ENCODE measurements at places on chromosomes 5 and 9.

GRCh38 chr9:21679432-21679831 is 123.0 kb upstream of the MTAP start:
- no peak for DNase-seq

- DNase-seq, result no peak
These were observed 27.3 kb downstream of the ANP32B start for GRCh38 chr9:98010445-98010844.

DNA sequence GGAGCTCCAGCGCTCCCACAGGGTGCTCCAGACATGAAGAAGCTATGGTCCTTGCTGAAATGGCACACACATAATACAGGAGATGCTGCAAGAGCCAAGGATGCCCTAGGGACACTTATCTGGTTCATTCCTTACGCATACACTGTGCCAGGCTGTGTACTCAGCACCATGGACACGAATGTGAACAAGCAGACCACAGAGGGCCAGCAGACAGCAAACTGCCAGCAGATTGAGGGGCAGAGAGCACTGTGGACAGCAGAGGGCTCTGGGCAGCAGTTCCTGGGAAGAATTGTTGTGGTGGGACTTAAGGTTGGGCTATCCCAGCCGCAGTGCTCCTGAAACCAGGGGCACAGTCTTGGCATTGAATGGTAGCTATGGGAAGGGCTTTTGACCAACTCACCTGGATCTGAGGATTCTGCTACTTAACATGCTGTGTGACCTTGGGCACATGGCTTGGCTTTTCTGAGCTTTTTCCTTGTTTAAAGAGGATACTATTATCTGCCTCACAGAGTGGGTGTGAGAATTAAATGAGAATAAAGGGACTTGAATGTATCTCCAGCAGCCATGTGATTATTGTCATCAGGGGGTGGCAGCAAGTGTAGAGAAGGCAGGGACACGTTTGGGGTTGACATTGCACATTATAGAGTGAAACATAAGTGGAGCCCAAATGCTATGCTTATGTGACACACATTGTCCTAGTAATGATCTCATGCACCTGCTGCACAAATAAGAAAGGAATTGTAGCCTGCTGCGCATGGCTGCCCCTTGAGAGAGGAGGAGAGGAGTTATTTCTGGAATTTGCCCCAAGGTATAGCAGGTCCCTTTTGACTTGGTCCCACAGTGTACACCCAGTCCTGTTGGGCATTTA is 30.1 kb downstream of the PPARGC1B start:
- no peak for DNase-seq

GRCh38 chr5:14678773-14679334 is 14.3 kb downstream of the OTULIN start:
- DNase-seq, result no peak

GRCh38 chr9:115204904-115205453 is 87.0 kb upstream of the TNC start:
- no peak for DNase-seq

- no peak for DNase-seq
These were observed 69.4 kb upstream of the GAS1 start for GRCh38 chr9:87016681-87017080.

DNA sequence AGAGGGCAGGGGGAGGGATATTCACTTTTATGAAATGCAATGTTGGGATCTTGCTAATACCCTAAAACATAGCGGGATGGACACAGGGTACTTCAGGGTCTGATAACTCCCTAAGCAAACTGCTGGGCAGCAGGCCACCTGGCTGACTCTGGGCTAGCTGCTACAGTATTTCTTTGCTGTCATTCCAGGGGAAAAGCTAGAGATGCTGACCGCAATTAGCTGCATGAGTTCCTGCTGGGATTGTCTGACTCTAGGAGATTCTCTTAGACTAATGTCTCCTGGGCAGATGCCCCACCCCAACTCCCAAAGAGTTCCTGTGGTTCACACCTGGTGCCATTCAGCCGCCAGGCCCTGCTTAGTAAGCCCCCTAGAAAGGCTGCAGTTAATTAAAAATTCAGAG is 69.9 kb downstream of the PSAT1 start:
- no peak for DNase-seq

- no peak for DNase-seq
These were observed 260.9 kb upstream of the TUT7 start for GRCh38 chr9:86614871-86615849.

DNA sequence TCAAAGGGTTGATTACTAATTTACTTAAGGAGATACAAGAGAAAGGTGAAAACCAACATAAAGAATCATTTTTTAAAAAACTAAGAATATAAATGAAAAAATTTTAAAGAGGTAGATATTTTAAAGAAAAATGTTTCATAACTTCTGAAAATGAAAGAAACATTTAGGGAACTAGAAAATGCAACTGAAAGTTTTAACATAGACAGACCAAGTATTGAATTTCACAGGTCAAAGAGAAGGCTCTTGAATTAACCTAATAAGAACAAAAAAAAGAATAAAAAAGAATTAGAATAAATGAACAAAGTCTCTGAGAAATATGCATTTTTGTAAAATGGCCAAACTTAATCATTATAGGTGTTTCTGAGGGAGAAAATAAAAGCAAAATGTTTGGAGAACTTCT is 16.1 kb upstream of the FAM174A start:
- DNase-seq, result no peak

Data from putamen (tissue), 1 donor.